ENCODE measurements at places on chromosomes 11 and 22.

- no peak for DNase-seq
Observed at GRCh38 chr11:46389450-46390330, 1.9 kb downstream of the CHRM4 start.

GRCh38 chr22:19448739-19449421, 1.4 kb upstream of the C22orf39 start:
- peak; percentile 43 for DNase-seq

- peak; percentile 22 for DNase-seq
Observed at GRCh38 chr22:35582861-35583670, 34.1 kb downstream of the MB start.

- DNase-seq, result no peak
Observed at GRCh38 chr11:1445741-1446445, 40.7 kb downstream of the MOB2 start.

GRCh38 chr11:75782540-75783263, 14.1 kb downstream of the DGAT2 start:
- no peak for DNase-seq

GRCh38 chr11:93935826-93936225, 85.3 kb upstream of the HEPHL1 start:
- DNase-seq, result no peak

DNA sequence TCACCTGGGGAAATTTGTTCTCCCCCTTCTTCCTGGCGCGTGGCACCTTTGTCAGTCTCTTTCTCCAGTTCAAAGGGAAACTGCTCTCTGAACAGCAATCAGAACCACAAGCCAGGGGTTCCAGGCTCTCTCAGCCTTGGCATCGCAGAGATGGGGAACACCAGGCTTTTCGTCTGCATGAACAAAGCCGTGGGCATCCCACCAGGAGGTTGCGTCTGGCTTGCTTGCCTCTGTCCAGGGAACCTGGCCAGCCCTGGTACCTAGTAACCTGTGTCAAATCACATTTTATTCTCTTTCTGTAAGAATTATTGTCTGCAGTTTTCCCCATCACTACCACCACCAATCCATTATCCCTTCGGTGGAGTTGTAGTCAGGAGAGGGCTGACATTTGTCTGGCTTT, 107.0 kb downstream of the WNT7B start:
- no peak for DNase-seq

- DNase-seq, result no peak
Observed at GRCh38 chr11:57778318-57779037, 16.9 kb downstream of the CTNND1 start.

GRCh38 chr11:35825386-35825785, 118.5 kb upstream of the LDLRAD3 start:
- DNase-seq, result no peak

DNA sequence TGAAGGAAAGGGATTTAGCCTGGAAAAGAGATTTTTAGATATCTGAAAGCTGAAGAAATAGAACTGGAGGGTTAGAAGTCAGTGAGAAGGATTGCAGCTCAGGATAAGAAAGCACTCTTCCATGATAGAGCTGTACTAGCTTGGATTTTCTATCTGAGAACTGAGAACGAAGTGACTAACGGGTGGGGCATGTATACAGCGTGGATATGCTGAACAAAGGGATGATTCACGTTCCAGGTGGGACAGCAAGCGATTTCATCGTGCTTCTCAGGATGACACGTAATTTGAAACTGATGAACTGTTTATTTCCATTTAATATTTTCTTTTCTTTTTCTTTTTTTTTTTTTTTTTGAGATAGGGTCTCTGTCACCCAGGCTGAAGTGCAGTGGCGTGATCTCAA, 53.0 kb downstream of the GRAMD1B start:
- no peak for DNase-seq

GRCh38 chr11:45321031-45321595, 35.0 kb upstream of the SYT13 start:
- DNase-seq, result no peak

- no peak for DNase-seq
Observed at GRCh38 chr11:93477684-93478234, 65.4 kb downstream of the SMCO4 start.

DNA sequence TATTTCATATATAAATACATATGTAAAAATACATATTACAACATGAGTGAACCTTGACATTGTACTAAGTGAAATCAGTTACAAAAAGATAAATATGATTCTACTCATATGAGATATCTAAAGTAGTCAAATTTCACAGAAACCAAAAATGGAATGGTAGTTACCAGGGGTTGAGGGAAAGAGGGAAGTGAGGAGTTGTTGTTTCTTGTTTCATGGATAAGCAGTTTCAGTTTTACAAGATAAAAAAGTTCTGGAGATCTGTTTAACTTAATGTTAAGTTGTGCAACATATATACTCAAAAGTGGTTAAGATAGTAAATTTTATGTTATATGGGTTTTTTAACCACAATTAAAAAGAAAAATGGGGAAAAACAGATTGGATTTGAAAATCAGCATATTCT, 107.7 kb downstream of the ELP4 start:
- DNase-seq, result no peak

GRCh38 chr11:98296091-98296880, 724.5 kb upstream of the CNTN5 start:
- DNase-seq, result no peak

GRCh38 chr11:112619106-112619505, 342.1 kb upstream of the NCAM1 start:
- DNase-seq, result no peak

GRCh38 chr11:73233692-73234470, 15.8 kb downstream of the P2RY2 start:
- DNase-seq, result no peak

DNA sequence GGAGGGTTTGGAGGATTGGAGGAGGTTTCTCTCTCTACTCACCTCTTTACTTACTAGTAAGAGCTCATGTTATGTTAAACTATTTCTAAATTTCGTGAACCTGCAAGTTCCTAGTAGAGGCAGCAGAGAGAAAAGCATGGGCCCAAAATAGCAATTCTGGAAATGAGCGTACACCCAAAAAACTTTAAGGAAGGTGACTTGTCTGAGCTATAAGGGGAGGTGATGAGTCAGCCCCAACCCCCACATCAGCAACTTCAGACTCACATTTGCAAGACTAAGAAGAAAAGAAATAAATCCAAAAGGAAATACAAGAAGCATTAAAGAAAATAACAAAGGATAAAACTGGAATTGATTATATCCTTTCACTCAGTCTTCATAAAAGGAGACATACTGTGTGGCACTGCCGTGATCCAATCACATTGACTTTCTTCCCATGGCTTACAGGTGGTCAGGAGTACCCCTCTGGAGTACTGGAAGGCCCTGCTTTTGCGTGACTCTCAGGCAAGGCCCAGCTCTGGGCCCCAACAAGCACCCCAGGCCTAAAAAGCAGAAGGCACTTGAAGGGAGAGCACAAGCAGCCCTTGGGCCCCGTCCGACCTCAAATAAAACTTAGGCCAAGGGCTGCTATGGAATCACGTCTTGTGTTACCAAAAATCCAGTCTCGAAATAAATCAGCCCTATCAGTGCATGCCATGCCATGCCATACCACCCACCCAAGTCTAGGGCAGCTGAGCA, 14.3 kb downstream of the PACSIN2 start:
- no peak for DNase-seq

DNA sequence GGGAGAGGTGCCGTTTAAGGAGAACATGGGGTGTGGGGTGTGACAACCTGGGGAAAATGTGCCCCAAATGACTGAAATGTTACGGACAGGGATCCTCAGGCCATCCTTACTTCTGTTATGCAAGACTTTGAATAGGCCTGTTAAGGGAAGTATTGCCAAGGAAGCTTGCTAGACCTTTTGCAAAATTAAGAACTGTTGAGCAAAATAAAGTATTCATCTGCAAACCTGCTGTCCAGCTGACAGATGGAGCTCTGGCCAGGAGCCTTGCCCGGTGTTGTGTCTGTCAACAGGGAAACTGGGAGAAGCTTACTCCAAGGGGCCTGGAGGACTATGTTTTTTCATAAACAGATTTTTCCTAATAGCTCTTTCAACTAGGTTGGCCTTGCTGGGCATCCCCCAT, 48.0 kb downstream of the FAT3 start:
- no peak for DNase-seq

GRCh38 chr11:118608360-118609227, 1.2 kb downstream of the PHLDB1 start:
- DNase-seq, result no peak

DNA sequence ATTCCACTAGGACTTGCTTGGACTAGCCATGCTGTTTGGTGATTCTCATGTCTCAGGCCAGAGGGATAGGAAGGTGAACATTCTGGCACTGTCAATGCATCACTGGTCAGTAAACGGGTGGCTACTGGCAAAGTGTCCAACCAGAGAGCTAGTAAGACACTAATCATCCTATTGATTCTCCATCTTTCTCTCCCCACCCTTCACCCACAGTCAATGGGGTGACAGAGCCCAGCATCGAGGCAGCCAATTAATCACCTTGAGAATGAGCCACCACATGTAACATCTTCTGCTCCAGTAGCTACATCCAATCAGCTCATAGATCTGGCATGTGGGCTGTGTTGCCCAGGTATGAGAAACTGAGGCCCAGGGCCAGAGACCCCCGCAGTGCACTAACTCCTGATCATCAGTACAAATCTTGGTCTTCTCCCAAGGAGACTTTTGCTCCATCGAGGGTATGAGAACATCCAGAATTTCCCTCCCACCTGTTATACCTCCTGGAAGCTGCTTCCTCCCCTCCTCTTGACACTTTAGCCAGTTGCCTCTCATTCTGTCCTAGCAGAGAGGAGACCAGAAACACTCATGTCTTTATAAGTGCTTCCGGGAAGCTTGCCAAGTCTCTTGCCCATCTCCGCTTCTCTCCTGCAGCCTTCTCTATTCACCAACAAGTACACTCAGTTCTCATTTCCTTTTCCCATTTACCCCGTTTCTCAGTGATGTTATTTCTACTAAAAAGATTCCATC, 17.0 kb downstream of the HTR3A start:
- no peak for DNase-seq

DNA sequence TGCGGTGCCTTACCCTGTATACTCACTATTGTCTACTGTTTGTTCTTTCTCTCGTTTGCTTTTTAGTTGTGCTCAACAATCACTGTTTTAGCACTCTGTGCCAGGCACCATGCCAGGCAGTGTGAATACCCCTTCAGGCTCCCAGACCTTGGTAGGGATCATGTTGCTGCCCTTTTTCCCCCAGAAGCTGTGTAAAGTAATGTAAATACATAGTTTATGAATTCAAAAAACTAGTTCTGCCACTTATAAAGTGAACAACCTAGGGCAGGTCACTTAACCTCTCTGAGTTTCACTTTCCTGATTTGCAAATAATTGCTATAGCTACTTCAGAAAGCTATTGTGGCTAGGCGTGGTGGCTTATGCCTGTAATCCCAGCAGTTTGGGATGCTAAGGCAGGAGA, 81.0 kb upstream of the CTSC start:
- no peak for DNase-seq

DNA sequence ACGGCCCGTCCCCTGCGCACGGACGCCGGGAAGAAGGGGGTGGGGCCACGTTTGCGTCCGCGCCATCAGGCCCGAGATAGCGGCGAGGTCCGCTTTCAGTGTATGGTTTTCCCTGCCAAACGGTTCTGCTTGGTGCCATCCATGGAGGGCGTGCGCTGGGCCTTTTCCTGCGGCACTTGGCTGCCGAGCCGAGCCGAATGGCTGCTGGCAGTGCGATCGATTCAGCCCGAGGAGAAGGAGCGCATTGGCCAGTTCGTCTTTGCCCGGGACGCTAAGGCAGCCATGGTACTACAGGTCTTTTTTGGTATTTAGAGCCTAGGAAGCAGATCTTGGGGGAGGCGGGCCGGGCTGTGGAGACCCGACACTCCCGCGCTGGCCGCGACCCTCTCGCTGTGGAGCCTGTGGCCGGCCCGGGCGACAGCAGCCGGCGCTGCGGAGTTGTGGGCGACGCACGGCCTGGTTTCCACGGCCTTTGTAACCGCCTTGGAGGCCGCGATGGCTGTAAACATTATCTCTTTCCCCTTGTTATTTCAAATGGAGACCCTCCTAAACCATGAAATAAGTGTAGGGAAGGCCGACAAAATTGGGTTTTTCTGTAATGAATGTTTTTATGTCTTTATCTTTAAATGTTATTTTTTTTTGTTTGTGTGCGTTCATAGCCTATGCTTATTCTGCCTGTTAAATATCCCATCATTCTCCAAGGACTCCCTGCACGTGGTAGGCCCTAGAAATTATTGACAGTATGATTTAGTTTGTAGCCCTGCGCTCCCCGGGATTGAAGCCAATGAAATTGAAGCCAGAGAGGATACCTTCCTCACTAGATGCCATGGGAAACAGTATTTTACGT, at the start of gene AASDHPPT:
Gene AASDHPPT (plus strand): TSS at position 54 of the 847 bp plus-strand sequence. CDS start 49 bp downstream, at position 103.
- no peak for DNase-seq

GRCh38 chr11:72709478-72710238, 35.4 kb upstream of the PDE2A start:
- DNase-seq, result no peak

DNA sequence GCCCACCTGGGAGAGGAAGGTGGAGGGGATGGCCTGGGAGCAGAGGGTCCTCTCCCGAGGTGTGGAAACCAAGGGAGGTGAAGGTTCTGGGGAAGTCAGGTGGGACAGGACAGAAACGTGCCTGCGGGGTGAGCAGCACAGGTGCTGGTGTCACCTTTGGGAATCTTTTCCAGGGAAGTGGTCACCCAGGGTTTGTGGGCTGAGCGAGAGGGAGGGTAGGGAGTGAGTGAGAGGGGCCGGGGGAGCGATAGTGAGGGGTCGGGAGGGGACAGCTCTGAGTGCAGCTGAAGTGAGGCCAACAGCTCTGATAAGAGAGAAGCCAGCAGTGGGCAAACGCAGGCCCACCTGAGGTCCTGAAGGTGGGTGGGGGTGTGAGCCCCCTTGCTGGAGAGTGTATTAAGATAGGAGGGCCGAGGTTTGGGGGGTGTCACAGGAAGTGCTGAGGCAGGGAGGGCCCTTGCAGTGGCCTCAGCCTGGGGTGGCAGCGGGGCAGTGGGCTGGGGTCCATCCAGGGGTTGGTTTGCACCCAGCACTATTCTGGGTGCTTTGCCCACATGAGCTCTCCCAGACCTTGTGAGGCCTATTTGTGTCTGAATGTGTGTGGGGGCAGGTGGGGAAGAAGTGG, 1.6 kb upstream of the SHANK3 start:
- no peak for DNase-seq

DNA sequence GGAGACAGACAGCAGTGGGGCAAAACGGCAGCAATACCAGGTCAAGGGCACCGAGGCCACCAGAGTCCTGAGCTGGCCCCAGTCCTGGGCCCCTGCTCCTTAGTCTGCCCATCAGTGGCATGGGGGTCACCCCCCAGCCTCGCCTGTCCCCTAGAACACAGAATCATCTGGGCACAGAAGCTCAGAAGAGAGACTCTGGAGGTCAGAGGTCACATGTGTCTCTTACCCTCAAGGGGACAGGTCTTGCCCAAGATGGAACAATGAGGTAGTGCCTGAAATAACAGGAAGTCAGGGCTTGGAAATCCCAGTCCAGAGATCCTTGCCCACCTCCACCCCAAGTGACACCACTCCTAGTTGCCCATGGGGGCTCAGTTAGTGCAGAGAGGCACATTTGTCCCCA, 20.6 kb downstream of the PDE2A start:
- DNase-seq, result no peak

DNA sequence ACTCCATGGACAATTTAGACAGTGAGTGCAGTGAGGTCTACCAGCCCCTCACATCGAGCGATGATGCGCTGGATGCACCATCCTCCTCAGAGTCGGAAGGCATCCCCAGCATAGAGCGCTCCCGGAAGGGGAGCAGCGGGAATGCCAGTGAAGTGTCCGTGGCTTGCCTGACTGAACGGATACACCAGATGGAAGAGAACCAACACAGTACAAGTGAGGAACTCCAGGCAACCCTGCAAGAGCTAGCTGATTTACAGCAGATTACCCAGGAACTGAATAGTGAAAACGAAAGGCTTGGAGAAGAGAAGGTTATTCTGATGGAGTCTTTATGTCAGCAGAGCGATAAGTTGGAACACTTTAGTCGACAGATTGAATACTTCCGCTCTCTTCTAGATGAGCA, 51.4 kb downstream of the SPECC1L start:
- no peak for DNase-seq
